ENCODE measurements at places on chromosomes 5 and 9.

- no peak for DNase-seq
These were observed 542 bp downstream of the FKBP15 start for GRCh38 chr9:113220467-113221002.

DNA sequence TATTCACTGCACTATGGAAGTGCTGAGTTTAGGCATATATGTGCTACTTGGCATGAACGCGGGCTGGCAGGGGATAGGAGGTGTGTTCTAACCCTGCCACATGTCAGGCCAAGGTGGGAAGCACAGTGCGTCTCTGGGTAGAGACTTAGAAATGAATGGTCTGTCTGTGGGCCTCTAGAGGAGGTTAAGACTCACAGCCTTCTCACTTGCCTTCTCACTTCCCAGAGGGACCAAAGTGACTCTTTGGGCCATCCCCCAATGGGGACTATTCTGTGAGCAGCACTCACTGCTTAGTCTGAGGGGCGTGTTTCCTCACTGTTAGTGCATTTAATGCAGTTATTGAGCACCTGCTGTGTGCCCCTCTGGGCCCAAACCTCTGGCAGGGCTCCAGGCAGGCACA, 2.4 kb upstream of the PITX1 start:
- DNase-seq = no peak

DNA sequence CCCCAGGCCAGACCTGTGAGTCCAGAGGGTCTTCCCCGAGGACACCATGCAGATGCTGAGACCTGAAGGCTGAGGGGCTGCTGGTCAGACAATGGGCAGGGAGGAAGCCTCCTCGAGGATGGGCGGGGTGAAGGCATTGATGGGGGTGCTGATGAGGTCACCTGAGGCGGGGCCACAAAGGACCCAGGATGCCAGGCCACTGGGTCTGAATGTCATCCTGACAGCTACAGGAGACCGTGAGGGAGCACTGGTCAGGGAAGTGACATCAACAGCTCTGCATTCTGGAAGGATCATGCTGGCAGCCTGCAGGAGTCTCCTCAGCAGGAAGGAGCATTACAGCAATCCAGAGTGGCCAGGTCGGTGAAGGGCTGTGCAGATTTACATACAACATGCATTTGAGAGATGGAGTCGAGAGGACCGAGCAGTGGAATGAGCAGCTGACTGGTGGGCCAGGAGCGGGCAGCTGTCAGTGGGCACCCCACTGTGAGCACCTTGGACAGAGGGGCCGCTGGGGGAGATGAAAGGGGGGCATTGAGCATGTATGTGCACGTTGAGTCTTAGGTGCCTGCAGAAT, 77.7 kb upstream of the ADAMTS2 start:
- no peak for DNase-seq

DNA sequence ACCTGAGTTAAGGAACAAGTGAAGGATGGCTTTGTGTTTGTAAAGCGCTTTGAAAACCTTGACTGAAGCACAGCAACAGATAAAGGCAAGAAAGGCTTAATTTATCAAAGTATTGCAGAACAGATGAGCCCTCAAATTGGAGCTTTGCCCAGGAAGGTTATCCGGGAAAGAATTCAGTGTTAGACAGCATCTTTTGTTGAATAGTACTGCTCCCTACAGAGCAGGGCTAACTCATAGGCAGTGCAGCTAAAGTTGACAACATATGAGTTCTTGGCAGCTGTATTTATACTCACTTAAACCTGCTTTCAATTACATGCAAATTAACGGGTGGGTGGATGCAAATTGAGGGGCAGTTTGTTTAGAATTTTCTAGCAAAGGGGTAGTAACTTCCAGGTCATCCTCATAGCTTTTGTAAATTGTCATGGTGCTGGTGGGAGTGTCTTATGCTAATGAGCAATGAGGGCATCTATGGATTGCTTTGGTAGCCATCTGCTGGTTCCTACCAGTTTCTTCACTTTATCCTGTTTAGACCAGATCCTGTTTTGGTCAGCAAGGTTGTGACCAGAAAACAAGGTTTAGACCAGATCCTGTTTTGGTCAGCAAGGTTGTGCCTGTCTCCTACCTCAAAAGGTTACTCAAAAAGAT, 105.8 kb downstream of the GDA start:
- no peak for DNase-seq

DNA sequence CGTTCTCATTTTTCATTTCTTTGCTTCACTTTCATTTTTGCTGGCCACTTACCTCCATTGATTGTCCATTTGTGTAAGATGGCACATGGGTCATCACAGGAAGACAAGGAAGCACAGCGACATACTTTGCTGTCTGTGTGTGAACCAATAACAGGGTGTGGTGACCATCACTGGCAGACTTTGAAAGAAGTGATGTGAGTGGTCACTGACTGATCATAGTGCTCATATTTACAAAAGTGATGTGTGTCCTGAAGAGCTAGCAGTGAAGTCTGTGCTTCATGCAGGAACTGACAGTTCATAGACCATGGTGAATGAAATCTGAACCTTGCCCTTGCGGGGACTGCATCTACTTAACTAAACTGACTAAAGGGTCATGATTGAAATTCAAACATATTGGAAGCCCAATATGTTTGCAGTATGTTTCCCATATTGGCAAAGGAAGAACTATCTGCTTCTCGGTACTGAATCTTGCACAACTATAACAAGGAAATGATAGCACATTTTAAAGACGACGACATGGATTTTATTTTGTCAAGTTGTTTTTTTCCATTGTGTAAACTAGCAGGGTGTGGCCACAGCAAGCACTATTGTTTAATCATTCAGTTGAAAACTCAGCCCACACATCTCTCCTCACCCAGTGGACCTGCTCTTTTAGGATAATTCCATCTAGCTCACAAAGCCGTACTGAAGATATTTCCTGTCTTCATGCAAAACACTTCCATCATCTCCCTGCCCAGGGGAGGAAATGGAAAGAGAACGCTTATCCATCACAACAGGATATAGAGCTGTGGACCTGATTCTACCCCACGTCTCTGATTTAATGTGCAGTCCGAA, 232.0 kb upstream of the ANKRD55 start:
- no peak for DNase-seq

- no peak for DNase-seq
These were observed 562.8 kb downstream of the BNC2 start for GRCh38 chr9:16307626-16308195.

GRCh38 chr9:92636627-92637026, 33.3 kb downstream of the IPPK start:
- DNase-seq = no peak

GRCh38 chr9:134432471-134432870, 106.2 kb downstream of the RXRA start:
- DNase-seq = no peak

GRCh38 chr9:3858961-3859360, 333.2 kb upstream of the RFX3 start:
- no peak for DNase-seq

DNA sequence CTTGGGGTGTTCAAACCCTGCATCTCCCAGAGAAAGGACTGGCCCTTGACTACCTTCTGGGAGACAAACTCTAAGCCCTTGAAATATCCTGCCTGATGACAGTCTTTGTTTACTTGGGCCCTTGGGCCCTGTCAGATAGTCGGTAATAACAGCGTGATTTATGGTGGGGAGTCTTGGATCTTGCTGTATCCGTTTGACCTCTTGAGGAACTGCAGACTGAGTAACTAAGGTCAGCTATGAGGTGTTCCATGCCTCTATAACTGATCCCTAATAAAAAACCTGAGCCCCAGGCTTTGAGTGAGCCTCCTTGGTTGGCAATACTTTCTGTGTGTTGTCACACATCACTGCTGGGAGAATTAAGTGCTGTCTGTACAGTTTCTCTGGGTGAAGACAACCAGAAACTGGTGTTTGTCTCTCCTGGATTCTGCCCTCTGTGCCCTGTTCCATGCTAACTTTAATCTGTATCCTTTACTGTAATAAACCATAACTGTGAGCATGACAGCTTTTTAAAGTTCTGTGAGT, 56.2 kb upstream of the ANKRD33B start:
- no peak for DNase-seq

- no peak for DNase-seq
These were observed 35.3 kb downstream of the MAT2B start for GRCh38 chr5:163540696-163541095.

DNA sequence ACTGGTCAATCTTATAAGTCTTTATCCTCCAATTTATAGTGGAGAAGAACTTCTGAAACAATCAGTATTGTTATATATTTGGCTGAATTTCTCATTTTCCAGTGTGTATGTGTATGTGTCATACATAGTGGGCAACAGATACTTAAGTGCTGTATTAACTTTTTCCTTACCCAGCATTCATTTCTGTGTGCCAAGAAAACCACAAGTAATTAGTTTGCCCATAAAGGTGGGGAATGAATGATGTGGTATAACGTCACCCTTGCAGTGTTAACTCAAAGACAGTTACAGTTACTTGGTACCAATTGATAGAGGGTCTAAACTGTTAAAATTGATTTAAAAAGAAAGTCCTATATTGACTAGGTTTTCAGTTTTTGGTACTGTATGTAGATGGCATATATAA, 2.0 kb downstream of the OGN start:
- DNase-seq = no peak

DNA sequence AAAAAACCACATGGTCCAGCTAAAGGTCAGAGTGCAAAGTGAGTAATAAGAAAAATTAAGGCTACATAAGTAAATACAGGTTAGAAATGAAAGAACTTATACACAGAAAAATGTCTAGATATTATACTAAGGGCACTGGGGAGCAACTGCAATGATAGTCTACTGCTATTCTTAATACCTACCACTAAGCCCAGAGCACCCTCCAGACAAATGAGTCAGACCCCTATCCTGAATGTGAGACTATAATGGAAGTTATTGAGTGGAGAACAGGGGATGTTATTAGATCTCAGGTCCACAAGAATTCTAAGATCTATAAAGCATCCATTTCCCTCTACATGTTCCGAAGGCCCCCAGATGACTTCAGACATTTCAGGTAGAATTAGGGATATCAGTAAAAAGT, 438.3 kb downstream of the PRELID2 start:
- no peak for DNase-seq

GRCh38 chr9:128384801-128385495, 13.8 kb downstream of the URM1 start:
- DNase-seq = no peak

GRCh38 chr9:14188011-14188410, 125.9 kb downstream of the NFIB start:
- no peak for DNase-seq

Data from activated CD4-positive, alpha-beta T cell treated with anti-CD3 and anti-CD28 coated beads, Interleukin-2, amount 10 ng/mL, durations not matched to agents 24 days and 14 days (primary cell).